ENCODE measurements at places on chromosomes 4 and X.
A peak's percentile ranks its signal among the peaks of the same experiment; 100 is the strongest.

- no peak for DNase-seq
Observed at GRCh38 chr4:10053635-10054453, 32.5 kb upstream of the SLC2A9 start.

GRCh38 chrX:136048446-136048845, 63.2 kb downstream of the SLC9A6 start:
- no peak for DNase-seq

DNA sequence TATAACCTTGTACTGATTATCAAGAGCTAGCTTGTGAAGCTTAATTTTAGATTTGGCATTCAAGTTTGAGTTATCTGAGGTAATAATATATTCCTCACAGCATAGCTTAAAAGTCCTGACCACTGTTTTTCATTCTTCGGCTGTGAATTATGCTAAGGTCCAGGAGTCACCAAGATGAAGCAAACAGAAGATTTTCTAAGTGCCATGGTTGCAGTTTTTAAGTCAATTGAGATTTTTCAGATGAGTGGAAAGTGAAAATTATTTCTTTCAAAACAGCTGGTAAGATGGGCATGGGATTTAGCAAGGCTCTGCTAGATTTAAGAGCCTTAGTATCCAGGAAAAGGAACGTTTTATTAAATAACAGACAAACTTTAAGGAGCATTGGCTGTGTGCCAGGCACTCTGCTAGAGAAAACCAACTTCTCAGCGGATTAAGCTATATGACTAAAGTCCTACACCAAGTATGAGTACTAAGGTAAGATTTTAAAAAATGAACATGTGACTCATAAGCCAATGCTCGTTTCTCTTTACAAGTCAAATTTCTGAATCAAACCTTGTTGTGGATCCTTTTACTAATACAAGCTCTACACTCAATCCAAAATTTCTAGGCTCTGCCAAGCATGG, 149.9 kb upstream of the IL15 start:
- peak; percentile 15 for DNase-seq

DNA sequence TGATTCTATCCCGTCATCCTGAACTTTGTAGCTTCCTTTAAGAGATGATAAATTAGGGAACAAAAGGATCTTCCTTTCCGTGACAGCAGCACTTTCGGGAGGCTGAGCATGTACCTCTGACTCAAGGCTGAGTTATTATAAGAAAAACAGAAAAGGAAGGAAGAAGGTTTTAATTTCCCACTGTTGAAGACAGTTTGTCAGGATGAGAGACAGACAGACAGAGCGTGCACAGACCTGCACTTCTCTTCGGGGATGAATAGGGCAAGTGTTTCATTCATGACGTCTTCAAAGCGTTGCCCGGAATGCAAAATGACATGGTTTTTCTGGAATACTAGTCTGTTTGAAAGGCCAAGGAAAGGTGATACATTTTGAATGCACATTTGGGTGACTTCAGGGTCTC, 405.3 kb upstream of the FAT1 start:
- DNase-seq = peak; percentile 44

- no peak for DNase-seq
Observed at GRCh38 chr4:44872246-44872645, 145.9 kb upstream of the GNPDA2 start.

DNA sequence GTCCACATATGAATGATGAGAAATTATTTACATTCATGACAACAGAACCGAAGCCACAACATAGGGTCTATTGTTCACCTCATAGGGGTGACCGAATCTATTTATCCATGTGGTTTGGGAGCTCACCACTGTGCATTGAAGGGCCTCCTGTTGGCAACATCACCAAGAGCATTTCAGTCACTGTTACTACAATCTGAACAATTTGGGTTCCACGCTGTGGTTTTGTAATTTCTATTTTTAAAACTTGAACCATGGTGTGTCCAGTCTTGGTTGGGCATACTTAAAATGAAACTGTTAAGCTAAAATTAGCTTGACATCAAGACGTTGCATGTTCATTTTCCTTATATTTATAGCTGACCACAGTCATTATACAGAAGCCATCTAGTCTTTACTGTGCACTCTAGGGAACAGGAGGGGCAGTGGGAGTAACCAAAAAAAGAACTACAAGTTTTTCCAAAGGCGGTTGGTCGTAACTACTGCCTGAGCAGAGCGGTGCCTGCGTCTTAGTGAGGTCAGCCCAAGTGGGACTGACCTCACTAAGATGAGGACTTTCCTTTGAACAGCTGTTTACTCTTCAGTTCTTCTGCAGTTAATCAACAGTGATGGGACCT, 192.1 kb downstream of the SPRY1 start:
- no peak for DNase-seq

GRCh38 chr4:60366661-60367060, 833.5 kb upstream of the ADGRL3 start:
- DNase-seq = no peak

- DNase-seq = no peak
Observed at GRCh38 chr4:183806341-183806740, 98.8 kb upstream of the STOX2 start.

- DNase-seq = no peak
Observed at GRCh38 chr4:15855804-15856475, 77.8 kb downstream of the CD38 start.

DNA sequence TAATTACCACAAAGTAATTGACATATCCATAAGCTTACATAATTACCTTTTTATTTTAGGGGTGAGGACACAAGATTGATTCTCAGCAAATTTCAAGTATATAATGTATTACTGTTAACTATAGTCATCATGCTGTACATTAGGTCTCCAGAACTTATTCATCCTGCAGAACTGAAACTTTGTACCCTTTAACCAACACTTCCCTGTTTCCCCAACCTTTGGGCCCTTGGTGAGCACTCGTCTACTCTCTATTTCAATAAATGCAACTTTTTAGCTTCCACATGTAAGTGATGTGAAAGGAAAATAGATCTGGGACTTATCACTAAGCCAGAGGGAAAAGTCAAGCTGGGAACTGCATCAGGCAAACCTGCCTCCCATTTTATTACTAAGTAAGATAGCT, 33.6 kb upstream of the CCNG2 start:
- no peak for DNase-seq

- no peak for DNase-seq
Observed at GRCh38 chr4:104964410-104965175, 182.1 kb upstream of the TET2 start.

- peak; percentile 42 for DNase-seq
Observed at GRCh38 chrX:68365341-68365740, 68.0 kb downstream of the OPHN1 start.

- no peak for DNase-seq
Observed at GRCh38 chr4:6267573-6267972, 2.1 kb upstream of the WFS1 start.

GRCh38 chr4:20268028-20268427, 16.3 kb downstream of the SLIT2 start:
- DNase-seq = no peak

- DNase-seq = no peak
Observed at GRCh38 chrX:141673946-141674345, 24.6 kb downstream of the SPANXD start.

- peak; percentile 13 for DNase-seq
Observed at GRCh38 chrX:151153667-151154066, 22.7 kb upstream of the GPR50 start.

GRCh38 chr4:3026540-3026939, 47.8 kb downstream of the HTT-AS start:
- no peak for DNase-seq

- no peak for DNase-seq
Observed at GRCh38 chr4:151618858-151619257, 141.9 kb downstream of the GATB start.

DNA sequence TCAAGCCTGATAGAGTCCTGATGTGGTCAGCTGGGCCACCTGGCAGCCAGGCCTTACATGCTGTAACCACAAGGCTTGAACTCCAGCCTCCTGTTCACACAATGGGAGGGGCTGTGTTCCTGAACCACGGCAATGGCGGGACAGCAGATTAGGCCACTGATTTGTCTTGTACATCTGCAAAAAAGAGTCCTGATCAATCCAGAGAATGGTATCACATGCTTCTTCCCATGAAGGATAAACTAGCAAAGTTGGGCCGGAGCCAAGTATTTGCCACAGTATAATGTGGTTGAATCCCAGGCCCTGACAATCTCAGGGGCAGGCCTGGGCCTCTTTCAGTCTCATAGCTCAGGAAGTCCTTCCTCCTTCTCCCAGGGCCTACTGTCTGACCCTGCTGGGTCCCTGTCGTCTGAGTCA, 2182.5 kb upstream of the AGA start:
- DNase-seq = peak; percentile 15

DNA sequence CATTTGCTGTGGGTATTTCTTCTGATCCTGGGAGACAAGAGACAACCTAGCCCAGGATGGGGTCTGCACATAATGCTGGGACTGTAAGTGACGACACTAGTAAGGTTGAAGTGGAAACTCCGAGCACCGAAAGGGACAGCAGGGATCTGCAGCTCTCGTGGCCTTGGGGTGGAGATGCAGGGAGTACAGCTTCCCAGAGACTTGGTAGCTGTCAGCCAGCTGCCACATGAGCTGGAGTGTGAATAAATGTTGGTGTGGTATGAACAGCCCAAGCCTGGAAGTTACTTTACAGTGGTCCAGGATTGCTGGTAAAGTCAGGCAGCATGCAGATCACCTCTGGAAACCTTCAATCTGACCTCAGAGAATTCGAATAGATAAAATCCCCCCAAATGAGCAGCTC, 97.6 kb downstream of the FAM193A start:
- no peak for DNase-seq

DNA sequence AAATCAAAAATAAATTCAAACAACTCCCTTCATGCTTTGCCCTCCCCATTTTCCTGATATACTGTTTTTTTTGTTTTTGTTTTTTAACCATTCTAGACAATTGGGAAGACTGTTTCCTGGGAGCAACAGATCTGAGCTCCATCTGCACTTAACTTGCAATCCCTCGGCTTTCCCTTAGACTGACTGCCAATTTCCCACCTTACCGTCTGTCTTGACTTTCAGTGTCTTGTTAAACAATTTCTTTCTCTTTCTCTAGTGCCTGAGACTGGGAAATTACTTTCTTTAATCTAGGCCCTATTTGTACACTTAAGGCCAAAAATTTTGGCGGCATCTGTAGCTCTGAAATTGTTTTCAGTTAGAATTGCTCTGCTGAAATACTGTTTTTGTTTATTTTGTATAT, 326.3 kb downstream of the LDB2 start:
- no peak for DNase-seq

DNA sequence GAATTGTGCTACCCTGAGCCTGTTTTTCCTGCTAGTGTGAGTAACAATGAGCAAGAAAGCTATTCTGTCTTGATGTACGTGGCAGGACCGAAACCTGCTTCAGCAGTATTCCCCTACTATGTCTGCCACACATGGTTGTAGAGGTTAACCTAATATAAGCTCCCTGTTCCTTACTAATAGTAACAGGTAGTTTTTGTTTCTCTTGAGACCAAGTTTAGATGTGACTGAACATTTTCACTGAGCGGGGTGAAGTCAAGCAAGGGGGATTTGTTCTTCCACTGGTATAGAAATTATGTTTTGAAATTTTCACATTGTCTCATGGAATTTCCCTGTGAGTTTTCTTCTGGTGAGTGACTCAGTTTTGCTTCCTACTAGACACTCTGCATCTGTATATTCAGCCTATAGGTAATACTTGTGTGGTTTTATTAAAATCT, 37.3 kb downstream of the RRAGB start:
- no peak for DNase-seq

DNA sequence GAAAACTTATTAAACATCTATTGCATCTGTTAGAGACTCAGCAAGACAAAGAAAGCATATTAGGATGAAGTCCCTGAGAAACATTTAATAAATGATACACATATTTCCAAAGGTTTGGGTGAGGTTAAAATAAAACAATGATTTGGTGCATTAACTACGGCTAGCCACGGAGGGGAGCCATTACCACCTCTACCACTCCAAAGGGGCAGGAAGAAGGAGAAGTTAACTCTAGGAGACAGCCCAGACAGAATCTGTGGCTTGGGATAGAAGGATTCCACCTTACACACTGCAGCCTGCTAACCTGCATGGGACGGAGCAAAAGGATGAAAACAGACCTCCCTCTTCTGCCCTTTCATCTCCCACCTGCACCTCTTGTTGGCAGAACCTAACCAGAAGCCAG, 189.1 kb upstream of the C1QTNF7 start:
- peak; percentile 62 for DNase-seq

- no peak for DNase-seq
Observed at GRCh38 chr4:108777388-108777787, 14.5 kb upstream of the ETNPPL start.

GRCh38 chr4:1939664-1940509, 68.7 kb downstream of the NSD2 start:
- DNase-seq = no peak

DNA sequence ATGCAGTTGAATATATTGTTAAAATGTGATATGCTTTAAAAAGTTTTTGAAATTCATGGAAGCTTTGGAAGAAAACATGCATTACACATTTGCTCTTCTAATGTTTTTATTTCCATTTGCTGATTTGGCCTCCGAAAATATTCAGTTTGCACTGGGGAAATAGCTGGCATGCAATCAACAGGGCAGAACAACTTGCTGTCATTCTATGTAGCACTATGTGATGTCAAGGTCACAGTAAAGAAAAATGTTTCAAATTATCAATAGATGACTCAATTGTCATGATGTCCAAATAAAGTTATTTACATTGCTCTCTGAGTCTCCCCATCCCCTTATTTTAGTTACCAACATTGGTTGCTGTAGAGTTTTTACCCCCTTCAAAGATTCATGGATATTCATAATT, 119.2 kb downstream of the TLL1 start:
- no peak for DNase-seq

GRCh38 chrX:6464726-6465125, 70.2 kb downstream of the VCX3A start:
- no peak for DNase-seq

DNA sequence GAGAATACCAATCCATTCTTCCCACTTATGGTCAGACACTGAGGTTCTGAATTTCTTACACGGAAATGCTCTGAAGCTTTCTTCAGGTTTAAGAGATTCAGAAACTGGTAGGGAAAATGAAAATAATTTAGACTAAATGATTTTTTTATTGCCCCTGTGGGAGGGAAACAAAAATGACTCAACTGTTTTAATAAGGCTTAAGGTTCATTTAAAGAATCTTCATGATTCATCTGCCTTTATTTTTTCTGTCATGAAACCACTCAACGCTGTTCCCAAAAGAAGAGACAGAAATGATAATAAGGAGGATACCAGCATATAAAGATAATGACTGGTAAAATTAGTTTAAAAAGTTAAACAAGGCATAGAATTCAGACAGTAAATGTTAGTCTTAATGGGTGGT, 39.3 kb upstream of the FAM47B start:
- DNase-seq = no peak

DNA sequence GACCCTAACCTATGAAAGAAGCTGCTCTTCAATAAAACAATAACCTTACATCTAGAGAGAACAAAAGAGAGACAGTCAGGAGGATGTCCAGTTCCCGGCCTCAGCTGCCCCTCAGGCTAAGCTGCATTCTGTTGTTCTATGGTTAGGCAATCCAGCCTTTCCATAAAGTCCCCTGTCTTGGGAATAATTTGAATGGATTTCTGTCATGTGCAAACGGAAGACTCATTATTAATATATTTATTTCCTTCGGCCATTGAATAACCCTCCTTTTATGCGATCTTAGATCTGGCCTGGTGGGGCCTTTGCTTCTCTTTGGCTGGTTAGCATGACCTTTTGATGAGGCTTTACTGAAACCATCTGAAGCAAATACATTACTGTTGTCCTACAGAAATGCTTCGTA, 80.1 kb downstream of the ANKRD50 start:
- DNase-seq = no peak

All from eye (tissue), 1 donor.